Chondrocyte (in vitro differentiated cells): ENCODE measurements at places on chromosomes 7 and 10.

DNA sequence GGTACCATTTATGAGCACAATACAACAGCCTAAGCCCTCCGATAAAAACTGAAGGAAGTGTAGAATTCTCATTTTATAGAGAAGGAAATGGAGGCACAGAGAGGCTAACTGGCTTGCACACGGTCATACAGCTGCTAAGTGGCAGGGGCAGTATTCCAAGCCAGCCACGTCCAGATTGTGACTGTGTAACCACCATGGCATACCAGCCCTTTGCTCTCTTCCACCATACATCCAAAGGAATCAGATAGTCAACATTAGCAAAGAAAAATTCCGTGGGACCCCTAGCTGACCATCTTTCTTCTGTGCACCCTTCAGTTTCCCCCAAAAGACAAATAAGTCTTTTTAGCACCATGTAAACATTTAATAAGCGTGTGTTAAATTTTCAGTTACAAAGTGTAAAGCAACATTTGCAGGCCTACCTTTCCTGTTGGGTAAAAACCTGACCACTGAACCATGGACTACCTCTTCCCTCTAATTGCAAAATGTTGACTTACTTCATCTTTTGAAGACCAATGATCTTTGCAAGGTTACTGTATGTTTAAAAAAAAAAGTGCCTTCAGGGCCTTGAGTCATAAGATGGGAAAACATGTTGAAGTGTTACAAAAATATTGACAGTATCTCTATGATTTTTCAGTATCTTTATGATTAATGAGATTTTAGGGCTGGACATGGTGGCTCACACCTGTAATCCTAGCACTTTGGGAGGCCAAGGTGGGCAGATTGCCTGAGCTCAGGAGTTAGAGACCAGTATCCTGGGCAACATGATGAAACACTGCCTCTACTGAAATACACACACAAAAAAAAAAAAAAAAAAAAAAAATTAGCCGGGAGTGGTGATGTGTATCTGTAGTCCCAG lies 24.3 kb upstream of the PDZD8 start:
- DNase-seq: no peak

DNA sequence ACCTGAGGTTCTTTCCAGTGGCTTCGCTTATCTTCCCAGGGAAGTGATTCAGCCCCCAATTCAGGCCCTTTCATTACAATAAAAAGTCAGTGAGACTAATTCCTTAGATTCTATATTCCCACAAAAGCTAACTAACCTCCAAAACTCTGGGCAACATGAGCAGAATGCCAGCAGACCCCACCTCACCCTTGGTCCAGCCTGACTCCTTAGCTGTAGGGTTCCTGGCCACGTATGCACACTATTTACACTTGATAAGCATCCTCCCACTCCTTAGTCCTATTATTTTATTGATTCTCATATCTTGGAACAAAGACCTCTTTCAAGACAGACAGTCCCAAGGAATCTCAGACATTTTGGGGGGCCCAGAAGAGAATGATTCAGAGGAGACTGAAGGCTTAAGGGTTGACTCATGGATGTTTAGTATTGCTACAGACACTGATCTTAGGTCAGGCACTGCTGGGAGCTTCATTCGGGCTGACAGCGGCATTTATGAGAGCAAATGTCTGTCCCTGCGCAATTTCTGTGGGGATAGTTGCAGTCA lies 162.6 kb upstream of the GDF10 start:
- DNase-seq: no peak

DNA sequence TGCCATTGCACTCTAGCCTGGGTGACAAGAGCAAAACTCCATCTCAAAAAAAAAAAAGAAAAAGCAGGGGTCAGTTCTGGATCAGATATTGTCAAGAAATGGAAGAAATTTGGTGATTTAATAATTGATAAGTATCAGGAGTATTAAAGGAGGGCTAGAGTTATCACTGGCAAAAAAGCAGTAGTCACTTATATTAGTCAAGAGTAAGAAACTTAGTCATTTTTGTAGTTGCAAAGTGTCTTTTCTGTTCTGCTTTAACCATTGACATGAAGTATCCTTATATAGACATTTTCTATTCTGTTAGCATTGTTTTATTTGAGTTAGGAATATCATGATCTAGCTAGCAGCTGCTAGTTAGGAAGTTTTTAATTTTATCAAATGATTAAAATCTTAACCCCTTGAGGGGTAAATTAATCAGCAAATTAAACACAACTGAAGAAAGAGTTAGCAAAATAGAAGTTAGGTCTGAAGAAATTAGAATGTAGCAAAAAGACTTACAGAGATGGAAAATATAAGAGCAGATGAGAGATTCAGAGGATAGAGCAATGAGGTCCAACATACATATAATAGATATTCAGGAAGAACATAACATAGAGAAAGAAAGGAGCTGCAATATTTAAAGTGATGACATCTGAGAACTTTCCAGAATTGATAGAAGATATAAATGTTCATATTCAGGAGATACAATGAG lies 7.3 kb upstream of the CCDC6 start:
- no peak for DNase-seq

- no peak for DNase-seq
These were observed 64.3 kb upstream of the C1GALT1 start for GRCh38 chr7:7117935-7118586.

GRCh38 chr7:49791088-49791741 lies 17.8 kb downstream of the VWC2 start:
- DNase-seq: no peak

GRCh38 chr10:95408983-95409873 lies 118.4 kb upstream of the PDLIM1 start:
- no peak for DNase-seq

DNA sequence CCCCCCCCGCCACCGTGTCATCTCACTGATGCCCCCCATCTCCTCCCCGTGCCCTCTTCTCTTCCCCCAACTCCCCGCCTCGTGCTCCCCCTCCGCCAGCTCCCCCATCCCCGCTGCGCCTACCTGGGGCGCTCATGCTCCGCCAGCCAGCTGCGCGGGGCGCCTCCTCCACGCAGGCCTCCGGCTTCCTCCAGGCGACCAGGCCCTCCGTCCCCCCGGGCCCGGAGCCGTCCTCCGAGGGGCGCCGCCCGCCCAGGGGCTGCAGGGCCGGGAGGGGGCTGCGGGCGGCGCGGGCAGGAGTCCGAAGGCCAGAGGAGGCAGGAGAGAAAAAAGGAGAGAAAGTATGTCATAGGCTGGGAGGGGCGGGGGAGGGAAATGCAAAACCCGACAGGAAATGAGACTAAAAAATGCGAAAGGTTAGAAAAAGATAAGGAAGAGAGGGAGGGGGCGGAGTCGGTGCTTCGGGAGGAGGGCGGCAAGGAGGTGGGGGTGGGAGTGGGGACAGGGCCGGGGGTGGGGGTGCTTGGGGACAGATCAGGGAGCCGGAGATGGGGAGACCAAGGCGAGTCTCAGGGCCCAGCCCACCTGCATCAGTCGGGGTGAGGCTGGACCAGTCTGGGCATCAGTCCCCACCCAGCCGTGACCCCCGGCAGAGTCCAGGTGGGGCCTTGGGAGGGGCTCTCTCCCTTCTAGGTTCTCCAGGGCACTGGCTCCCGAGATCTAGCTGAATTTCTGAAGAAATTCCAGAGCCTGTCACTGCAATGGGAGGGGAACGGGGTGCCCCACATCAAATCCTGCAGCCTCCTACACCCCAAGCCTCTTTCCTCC lies at the start of gene CARD11:
Gene CARD11, minus strand, starts transcription at position 324 of the 828 bp plus-strand sequence. CDS start 85,361 bp downstream, outside the sequence.
- no peak for DNase-seq

GRCh38 chr7:158028290-158028941 lies 559.2 kb downstream of the PTPRN2 start:
- no peak for DNase-seq

- DNase-seq: no peak
These were observed 21.6 kb upstream of the SAR1A start for GRCh38 chr10:70191972-70192305.

GRCh38 chr7:100611983-100612729 lies at the start of gene MOSPD3:
TSS of gene MOSPD3 (plus strand) at chr7:100612540. CDS start at chr7:100612792, 252 bp downstream.
- DNase-seq: peak; percentile 99

DNA sequence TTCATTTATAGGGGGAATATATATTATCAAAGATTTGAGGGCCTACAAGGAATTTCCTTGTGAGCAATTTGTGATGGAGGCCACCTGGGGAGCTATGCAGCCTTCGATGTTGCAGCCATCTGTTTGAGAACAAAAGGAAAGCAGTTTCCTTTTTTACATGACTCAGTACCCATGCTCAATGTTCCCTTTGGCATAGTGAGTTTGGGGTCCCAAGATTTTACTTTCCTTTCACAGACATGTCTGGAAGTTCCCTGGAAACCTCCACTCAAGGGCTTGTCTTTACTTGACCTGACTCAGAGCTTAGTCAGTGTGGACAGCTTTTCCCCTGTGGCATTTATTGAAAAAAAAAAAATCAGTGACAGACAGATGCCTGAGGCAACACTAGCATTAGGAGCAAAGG lies 73.5 kb upstream of the VIPR2 start:
- DNase-seq: no peak

DNA sequence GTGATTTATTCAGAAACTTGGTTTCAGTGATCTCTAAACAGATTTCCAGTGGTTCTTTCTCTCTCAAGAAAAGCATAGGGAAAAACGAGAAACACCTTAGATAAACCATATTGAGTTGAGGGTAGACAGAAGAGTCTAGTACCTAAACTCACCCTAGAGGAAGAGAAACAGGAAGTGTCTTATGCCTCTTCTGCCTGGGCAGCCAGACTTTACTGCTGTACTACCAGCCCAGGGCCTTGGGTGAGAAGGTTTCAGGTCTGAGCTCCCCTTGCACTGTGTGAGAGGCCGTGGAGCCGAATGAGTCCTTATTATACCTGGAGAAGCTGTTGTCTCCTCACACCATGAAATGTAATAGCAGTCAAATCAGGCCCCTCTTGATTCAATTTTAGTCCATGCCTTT lies 18.2 kb downstream of the HIF1AN start:
- no peak for DNase-seq

- DNase-seq: no peak
These were observed 39.1 kb downstream of the NHLRC2 start for GRCh38 chr10:113893570-113893969.

GRCh38 chr7:81990395-81990794 lies 220.5 kb upstream of the HGF start:
- DNase-seq: no peak

DNA sequence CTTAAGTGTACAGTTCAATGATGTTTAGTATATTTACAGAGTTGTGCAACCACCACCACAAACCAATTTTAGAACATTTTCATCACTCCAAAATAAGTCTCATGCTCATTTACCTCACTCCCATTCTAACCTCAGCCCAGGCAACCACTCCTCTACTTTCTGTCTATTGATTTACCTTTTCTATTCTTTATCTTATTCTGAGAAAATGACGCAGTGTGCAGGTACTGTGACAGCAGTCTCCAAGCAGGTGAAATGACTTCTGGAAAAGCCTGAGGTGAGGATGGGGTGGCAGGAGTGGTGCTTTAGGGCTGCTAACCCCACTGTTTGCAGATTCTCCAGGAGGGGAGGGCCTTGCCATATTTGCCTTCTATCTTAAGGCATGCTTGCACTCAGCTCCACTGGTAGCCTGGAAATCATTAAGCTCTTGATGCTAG lies 39.5 kb downstream of the GARS1 start:
- DNase-seq: no peak

- no peak for DNase-seq
These were observed 115.2 kb upstream of the CDK1 start for GRCh38 chr10:60662917-60663614.
